Smooth muscle cell of the brain vasculature (primary cell): ENCODE measurements at places on chromosomes 5 and 9.

DNA sequence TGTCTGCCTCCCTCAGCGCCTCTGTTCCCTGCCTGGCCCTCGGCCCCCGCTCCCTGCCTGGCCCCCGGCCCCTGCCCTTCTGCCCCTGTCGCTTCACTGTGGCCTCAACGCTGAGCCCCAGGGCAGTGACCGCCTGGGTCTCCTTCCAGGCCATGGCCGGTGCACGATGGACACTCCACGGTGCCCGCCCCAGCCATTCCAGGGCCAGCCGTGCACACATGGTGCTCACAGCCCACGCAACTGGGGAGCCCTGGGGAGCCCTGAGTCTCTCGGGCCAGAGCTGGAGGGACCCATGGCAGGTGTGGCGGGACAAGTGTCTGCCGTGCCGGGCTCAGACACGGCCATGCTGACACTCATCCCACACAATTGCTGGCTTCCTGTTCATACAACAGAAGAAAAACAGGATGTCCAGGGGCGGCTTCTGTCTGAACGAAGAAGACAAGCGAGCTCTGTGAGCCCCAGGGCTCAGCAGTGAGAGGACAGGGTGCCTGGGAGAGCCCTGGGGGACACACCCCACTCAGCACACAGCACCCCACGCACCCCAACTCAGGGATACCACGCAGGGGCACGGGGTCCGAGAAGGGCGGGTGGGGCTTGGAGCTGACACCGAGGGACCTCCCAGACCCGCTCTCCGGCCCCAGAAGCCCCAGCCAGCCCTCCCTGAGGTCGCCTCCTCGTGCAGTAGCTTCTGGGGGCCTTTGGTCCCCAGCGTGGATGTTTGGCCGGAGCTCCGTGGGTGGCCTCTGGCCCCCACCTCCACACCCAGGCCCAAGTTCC lies 35.7 kb downstream of the EXD3 start:
- no peak for DNase-seq

- no peak for DNase-seq
Measured at GRCh38 chr5:115262011-115262320, 711 bp downstream of the PGGT1B start.

DNA sequence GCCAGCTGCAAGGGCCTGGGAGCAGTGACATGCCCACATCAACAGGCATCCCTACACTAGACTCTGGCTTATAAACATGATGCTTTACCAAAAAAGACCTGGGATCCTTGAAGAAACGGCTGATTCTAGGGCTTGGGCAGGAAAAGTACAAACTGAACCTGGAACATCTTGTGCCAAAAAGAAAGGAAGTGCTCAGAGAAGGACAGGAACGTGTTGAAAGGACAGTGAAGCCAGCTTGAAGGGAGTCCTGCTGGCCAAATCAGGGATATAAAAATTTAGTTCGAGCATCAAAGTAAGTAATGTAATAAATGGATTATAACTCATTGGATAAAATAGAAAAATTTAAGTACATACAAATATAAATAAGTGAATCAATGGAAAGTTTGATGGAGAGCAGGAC lies 58.1 kb downstream of the ALDH7A1 start:
- DNase-seq = no peak

DNA sequence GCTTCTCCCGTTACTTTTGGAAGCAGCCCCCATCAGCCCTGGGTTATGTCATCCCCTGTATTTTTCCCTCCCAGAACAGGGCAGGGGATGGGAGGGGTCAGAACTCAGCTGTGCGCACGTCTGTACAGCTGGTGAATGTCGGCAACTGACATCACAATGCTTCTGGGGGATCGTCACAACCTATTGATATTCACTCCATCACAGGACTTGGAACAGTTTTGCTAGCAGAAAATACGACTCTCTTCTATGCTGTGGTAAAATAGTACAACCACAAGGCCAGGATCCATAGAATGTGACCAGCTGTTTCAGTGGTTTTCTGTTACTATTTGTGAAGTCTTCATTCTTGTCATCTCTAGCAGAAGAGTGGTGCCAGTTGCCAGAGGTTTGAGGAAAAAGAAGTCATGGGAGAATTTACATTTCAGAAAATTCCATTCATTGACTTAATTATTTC lies 77.1 kb upstream of the KLF4 start:
- no peak for DNase-seq

DNA sequence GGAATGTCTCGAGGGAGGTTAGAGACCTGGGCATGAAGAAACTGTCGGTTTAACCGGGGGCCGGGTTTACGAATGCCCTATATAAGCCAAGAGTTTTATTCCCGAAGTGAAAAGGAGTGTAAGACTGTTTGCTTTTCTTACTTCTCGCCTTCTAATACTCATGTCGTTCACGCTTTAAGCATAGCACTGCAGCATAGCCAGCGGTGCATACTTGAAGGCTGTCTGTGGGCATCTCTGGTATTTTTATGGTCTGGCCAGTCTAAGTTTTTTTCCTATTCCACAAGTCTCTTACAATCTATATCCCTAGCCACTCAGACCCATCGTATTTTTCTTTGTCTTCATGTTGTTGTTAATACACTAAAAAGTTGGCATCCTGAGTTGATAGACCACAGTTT lies 1.2 kb downstream of the UHRF2 start:
- DNase-seq = no peak

- no peak for DNase-seq
Measured at GRCh38 chr5:125525356-125525755, 778.9 kb upstream of the ZNF608 start.

- no peak for DNase-seq
Measured at GRCh38 chr5:100560860-100561259, 25.7 kb downstream of the FAM174A start.

DNA sequence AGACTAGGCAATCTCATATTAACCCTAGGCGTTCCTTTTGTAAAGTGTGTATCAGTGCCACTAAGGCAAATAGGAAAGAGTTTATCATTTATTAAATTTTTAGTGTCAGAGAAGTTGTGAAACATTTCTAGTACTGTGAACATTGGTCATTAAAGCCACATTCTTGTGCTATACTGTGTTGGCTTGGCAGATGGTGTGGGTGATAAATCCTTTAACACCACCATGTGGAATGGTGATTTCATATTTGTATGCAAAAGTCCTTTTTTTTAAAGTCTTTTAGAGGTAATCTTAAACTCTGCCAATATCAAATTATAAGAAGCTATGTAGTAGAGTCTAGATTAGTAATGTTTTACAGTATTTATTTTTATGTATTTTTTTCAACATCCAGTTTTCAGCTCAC lies 18.1 kb downstream of the SLC12A2 start:
- DNase-seq = no peak

- peak; percentile 57 for DNase-seq
Measured at GRCh38 chr9:121399883-121400607, 30.0 kb upstream of the STOM start.

DNA sequence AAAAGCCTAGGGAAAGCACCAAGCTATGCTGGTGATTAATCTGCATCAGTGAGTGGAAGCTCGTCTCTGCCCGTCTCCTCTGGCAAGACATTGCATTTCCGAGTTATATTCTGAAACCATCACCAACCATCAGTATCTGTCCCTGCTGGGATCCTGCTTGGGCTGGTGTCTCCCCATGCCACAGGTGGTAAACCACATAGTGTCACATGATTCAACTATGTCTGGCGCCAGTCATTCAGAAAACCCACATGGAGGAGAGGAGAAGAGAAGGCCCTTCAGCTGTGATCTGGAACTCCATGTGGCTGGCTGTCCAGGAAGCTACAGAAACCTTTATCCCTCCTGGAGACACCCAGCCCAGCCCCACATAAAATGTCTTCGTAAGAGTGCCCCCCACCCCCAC lies 4.8 kb downstream of the IL9 start:
- no peak for DNase-seq

DNA sequence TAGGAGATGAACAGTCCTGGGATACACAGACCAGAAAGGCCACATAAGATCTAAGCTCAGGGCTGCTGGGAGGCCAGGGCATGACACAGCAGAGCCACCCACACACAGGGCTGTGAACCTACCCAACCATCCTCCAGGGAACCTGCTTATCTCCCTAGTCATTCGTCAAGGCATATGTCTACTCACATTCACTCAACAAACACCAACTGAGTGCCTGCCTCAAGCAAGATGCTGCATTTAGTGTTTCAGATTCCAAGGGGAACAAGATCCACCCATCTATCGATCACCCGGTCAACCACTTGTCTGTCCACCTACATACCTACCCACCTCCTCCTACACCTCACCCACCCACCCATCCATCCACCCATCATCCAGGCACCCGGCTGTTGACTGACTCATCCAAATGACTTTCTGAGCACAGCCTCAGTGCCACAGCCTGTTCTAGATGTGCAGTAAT lies 1.9 kb downstream of the DPM2 start:
- DNase-seq = no peak

DNA sequence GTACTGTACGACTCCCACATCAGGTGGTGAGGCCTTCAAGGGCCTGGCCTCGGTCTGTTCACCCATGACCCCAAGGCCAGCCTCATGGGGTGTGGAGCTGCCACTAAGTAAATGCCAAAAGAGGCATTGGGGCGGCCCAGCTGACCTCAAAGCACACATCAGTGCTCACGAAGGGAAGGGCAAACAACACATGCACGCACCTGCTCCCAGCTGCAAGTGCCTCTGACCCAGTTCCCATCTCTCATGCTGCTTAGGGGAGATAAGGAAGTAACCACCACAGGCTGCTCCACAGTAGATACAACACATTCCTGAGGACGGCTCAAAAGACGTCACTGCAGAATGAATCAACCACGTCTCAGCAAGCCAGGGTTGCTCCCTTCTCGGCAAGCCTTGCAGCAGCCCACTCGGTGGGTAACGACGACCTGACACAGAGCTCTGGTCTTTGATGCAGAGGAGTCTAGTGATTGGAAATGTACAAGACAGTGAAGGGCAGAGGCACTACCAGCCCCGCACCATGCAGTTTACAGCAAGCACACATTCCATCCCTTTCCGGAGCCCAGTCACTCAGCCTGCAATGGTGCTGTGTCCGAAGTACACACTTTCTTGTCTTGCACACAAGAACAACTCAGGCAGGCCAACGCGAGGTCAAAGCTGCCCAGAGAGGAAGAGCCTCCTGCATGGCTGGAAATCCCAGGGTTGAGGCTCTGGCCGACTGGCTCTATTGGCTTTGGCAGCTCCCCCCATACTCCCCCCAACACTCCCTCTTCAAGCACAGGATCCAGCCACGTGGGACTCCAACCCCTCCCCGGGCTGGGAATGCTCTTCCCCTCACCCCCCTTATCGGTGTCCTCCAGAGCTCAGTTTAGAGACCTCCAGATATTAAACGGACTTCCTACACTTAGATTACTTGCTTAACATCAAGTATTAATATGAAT lies 31.8 kb downstream of the FABP6 start:
- peak; percentile 71 for DNase-seq

DNA sequence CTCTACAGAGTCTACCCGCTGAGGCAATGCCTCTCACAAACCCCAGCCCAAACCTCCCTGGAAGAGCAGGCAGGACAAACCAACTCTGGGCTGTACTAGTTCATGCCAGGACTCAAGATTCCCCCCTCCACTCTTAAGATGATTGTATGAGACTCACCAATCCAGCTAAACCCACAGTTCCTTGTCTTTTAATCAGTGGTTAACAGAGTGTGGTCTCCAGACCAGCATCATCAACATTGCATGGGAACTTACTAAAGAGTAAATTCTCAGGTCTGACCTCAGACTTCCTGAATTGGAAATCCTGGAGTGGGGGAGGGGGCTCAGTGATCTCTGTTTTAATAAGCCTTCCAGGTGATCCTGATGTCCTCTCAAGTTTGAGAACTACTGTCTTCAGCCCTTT lies 240.9 kb downstream of the GAS1 start:
- no peak for DNase-seq

DNA sequence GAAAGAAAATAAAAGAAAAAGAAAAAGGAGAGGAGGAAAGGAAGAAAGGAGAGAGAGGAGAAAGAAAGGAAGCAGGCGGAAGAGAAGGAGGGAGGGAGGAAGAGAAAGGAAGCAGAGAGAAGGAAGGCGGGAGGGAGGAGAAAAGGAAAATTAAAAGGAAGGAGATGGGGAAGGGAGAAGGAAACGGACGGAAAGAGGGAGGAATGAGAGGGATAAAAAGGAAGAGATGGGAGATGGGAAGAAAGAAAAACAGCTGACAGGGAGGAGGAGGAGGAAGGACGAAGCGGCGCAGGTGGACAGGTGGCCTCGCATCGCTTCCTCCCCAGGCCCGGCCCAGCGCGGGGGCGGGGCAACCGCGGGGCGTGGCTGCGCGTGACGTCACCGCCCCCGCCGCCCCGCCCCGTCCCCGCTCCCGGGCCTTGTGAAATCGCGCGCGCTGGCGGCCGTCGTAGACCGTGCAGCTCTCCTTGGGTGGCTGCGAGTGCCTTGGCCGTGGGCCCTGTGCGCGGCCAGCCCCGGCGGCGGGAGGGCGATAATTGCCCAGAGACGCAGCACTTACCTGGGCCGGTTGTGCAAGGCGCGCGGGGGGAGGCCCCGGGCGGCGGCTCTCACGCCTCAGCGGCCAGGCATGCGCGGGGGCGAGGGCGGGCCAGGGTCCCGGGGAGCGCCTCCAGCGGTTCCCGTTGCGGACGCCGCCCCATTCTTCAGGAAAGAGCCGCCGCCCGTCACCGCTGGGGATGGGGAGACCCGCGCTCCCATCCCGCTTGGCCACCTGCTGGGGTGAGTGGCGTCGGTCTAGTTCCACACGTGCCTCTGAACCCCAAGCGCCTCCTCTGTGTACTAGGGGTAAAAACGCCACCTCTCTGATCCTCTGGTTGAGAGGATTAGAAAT lies 49.6 kb upstream of the FOXE1 start:
- DNase-seq = peak; percentile 1

DNA sequence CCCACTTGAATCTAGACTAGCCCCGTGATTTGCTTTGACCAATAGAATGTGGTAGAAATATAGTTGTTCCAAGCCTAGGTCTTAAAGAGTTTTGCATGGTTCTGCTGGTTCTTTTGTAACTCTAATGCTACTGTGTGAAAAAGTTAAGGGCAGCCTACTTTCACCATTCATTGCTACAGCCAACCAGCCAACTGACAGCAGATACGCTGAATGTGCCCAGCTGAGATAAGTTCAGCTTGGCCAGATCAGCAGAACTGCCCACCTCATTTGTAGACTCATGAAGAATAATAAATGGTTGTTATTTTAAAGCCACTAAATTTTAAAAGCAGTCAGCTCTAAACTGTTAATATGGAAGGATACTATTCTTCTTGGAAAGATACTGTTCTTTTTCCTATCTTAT lies 23.9 kb downstream of the NR3C1 start:
- no peak for DNase-seq

DNA sequence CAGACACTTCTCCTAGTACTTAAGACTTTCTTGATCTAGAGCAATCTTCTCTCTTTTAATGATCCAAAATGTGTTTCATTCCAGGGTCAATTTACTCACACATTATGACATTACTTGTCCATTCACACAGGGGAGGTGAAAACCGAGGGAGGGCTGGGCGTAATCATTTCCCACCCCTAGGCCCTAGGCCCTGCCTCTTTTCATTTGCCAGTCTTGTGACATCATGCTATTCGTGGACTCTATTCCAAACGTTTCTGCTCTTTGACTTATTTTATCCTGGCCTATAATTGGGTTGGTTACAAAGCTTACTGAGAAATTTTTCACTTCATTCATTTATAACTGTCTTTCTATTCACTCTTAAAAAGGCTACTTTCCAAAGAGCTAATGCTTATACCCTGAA lies 2.4 kb downstream of the DCAF12 start:
- DNase-seq = no peak
